AG20443 (cell line): ENCODE measurements at places on chromosomes 2 and 18.
A peak's percentile ranks its signal among the peaks of the same experiment; 100 is the strongest.

DNA sequence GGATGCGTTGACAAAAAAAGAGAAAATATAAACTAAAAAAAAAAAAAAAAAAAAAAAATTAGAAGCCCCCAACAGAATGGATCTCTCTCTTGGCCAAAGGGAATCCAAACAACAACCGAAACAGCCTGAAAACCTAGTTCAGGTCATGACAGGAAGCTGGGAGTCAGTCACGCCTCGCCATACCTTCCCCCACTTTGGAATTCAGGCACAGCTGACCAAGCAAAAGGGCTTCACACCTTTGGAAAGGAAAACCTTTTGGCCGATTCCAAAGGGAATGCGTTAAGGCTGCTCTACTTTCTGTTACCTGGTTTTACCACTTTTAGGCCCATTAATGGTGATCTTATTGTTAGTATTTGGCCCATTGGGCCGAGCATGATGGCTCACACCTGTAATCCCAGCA, 17.9 kb upstream of the RMC1 start:
- DNase-seq: no peak

GRCh38 chr2:136765256-136766072, at the start of gene THSD7B:
TSS of gene THSD7B (plus strand) at chr2:136765545. CDS start at chr2:136882179, 116,634 bp downstream.
- DNase-seq: peak; percentile 10

DNA sequence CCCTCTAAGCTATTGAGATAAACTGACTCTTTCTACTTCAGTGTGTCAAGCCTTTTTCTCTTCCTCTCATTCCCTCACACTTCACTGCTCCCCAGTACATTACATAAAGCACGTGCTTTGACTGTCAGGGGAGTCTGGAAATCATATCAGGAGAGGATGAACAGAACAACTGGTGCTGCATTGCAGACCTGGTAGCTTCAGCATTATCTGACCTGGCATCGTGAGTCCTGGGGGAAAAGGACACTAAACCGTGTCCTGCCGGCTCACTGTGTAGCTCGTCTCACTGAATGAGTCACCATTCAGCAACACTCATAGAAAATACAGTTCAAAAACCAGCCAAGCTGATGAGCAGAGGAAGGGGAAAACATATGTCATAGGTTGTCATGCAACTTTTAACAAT, 108.5 kb upstream of the UNC80 start:
- DNase-seq: peak; percentile 33

- DNase-seq: peak; percentile 67
Measured at GRCh38 chr2:55168221-55169154, 63.6 kb downstream of the CLHC1 start.

- peak; percentile 75 for DNase-seq
Measured at GRCh38 chr18:45248240-45248903, 366.9 kb upstream of the SLC14A2 start.

GRCh38 chr2:164842624-164842966, 972 bp upstream of the COBLL1 start:
- no peak for DNase-seq

GRCh38 chr2:188916736-188917135, 57.4 kb upstream of the COL3A1 start:
- no peak for DNase-seq

DNA sequence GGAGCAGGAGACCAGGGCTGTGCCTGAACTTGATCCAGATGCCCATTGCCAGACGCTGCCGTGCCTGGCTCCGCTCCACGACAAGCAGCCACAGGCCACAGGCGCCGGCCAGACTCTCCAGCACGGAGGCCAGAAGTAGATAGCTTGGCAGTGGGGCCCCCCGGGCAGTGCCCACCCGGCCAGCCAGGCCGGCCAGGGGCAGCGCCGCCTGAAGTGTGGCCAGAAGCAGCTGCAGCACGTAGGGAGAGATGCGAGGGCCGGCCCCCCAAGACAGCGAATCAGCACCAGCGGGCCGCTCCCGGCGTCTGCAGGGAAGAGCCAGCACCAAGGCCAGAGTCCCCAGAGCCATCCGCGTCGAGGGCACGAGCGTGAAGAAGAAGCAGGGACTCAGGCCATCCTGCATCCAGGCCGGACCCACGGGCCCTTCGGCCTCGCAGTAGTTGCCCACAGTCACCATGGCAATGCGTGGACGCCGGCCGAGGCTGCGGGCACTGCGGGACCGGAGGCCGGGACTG, 484 bp downstream of the ABCB6 start:
- DNase-seq: peak; percentile 79

DNA sequence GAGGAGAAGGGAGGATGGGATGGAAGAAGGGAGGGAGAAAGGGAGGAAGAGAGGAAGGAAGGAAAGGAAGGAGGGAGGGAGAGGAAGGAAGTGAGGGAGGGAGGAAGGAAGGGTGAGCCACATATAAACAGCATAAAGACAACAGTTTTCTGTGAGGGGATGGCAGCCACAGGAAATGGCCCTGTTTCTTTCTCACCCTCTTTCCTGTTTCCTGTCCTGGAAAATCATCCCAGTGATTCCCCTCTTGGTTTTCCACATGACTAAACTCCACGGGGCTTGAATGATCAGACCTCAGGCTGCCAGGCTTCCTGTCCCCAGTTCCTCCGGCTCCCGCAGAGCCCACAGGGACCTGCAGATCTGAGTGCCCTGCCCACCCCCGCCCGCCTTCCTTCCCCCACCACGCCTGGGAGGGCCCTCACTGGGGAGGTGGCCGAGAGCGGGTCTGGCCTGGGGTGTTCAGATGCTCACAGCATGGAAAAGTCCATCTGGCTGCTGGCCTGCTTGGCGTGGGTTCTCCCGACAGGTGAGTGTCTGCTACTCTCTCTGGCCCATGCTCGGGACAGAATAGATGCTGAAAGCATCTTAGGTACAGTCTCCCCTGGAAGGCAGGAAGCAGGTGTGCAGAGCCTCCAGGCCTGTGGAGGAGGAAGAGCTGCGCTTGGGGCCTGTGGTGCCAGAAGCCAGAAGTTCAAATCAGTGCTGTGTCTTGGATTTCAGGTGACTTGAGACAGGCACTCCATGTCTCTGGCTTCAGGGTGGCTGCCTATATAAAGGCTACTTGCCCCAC, at the start of gene SIGLEC15:
Gene SIGLEC15 (plus strand): TSS at position 418 of the 787 bp plus-strand sequence. CDS start 54 bp downstream, at position 472.
- no peak for DNase-seq

- no peak for DNase-seq
Measured at GRCh38 chr18:23094411-23095190, 40.7 kb upstream of the CABLES1 start.

DNA sequence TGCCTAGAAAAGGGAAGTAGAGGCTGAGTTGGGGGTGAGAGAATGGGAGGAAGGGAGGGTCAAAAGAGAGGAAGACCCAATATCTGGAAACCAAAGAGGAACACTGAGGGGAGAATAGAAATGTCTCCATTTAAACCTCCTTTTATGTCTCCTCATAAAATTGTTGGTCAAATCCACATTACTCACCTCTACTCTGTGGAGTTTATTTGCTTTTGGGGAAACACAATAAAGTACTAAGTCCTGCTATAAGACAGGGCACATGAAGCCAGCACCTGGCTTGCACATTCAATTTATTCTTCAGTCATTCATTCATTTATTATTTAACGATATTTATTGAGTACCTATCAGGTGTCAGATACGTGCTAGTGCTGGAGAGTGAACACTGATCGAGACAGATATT, 60.3 kb upstream of the NFE2L2 start:
- DNase-seq: no peak

GRCh38 chr2:235263205-235264120, 230.4 kb upstream of the AGAP1 start:
- peak; percentile 88 for DNase-seq

DNA sequence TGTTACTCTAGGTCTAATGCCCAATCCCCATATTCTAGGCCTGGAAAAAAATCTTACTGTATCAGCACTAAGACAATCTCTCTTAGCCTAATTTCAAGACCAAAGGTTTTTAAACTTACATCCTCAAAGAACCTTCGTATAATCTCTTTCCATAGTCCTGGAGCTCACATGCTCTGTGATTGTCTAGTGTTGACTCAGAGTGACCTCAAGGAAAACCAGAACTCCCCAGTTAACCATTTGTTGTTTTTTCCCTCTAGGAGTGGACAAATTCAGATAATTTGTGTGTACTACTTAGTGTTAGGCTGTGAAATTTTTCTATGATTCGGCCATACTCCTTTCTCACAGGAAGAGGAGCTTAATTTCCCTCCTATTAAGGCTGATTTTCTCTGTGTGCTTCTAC, 536.1 kb downstream of the SLC4A3 start:
- DNase-seq: no peak

DNA sequence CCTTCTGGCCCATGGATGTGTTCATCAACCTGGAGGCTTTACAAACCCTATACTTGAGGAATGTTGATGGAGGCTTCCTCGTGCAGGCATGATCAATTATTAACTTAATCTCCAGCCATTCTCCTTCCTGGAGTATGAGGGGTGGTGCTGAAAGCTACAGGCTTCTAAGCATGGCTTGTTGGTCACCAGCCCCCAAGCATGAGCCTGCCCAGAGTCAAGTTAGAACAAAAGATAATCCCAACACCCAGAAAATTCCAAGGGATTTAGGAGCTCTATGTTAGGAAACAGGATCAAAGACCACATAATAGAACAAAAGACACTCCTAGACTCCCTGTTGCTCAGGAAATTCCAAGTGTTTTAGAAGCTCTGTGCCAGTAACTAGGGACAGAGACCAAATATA, 63.1 kb downstream of the FAM171B start:
- DNase-seq: no peak

DNA sequence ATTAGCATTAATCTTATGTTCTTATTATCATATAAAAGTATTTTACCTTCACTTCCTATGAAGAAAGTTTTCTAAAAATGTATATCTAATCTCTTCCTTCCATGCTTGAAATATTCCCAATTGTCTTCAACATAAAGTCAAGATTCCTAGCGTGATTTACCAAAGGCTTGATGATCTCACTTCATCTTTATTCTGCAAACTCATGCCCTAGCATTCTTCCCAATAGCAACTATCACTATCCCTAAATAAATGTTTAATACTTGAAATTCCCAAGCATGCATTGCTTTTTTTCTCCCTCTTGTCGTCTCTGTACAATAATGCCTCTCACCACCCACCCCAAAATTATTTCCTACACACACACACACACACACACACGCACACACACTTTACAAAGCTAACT, 125.8 kb downstream of the VWC2L start:
- DNase-seq: no peak

- DNase-seq: no peak
Measured at GRCh38 chr2:8513601-8514273, 168.1 kb upstream of the ID2 start.

- no peak for DNase-seq
Measured at GRCh38 chr2:446963-447530, 159.2 kb upstream of the ALKAL2 start.

DNA sequence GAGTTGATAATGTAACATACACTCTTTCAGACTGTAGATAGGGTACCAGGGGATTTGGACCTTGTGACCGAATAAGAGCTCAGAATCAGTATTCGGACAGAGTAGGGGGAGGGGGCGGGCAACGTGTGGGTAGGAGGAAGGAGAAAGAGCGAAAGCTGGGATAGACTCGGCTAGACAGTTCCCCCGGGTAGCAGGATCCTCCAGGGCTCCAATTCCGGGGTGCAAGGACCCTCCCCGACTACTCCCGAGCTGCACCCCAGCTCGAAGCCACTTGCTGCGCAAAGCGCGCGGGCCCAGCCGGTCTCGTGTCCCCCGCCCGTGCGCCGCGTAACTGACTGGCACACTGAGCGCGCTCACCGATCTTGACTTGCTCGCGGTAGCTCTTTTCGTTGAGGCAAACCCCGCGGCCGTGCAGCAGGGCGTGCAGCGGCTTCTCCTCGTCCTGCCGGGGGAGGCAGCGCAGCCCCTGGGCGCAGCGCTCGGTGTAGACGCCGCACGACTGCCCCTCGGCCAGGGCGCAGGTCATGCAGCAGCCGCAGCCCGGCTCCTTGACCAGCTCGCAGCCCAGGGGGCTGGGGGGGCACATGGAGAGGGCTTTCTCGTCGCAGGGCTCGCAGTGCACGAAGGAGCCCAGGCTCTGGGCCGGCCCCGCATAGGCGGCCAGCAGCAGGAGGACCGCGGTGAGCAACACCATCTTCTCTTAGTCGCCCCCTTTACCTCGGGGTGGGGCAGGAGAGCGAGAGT, 1.1 kb downstream of the IGFBP5 start:
- peak; percentile 41 for DNase-seq

DNA sequence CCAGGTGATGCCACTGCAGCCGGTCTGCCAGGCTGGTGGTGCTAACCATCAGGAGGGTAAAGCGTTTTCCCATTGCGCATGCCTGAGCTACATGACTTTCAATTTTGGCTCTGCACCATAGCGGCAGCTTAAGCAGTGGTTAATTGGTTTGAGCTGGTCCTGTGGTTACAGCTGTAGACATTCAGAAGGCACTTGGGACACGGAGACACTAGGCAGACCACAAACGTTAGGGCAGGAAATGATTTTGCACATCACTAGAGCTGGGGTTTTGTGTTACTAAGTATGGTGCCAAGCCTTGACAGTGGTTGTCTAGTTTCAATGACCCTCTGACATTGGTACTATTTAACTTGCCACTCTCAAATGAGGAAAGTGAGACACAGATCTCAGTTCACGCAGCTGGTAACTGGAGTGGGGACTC, 28.9 kb upstream of the CNOT11 start:
- DNase-seq: peak; percentile 33

- DNase-seq: no peak
Measured at GRCh38 chr18:57205641-57206040, 58.8 kb downstream of the BOD1L2 start.

- peak; percentile 85 for DNase-seq
Measured at GRCh38 chr2:46179037-46179621, 118.1 kb upstream of the EPAS1 start.

- no peak for DNase-seq
Measured at GRCh38 chr2:217330647-217331046, 470.8 kb upstream of the TNP1 start.

DNA sequence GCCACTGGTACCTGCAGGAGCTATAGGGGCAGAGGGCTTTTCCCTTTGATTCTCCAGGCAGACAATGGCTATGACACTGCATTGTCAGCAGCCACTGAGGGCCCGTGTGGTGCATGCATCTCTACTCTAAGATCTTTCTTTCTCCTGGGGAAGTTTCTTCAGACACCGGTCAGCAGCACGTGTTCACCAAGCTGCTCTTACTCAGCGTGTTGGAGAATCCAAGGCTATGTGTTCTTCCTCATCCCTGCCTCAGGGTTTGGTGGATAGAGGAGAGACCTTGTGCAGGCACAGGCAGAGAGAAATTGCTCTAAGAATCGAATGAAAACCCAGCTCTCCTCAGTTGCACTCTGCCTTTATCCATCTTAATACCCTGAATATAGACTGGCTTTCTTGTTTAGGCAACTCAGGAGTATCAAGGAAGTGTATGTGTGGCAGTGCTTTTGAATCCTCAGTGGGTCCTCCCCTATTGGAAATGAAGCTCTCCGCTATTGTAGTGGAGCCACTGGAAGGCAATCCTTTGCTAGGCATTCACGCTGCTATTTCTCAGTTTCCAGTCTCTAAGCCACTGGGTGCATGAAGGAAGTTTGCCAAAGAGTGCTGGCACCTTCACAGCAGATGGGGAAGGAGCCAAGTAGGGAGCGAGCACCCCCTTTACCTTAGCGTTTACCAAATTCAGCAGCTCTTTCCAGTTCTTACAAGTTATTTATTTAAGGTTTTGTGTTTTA, 86.9 kb upstream of the EML6 start:
- DNase-seq: no peak

GRCh38 chr2:203328760-203329540, 756 bp downstream of the ABI2 start:
- DNase-seq: peak; percentile 76
